Stimulated activated naive B cell treated with anti-CD40 and anti-IgM and Interleukin-4, amounts not matched to agents 10 μg/mL and 1 μg/mL and 100 μg/mL, for 72 hours (primary cell): ENCODE measurements at places on chromosomes 5 and 9.
A peak's percentile ranks its signal among the peaks of the same experiment; 100 is the strongest.

GRCh38 chr5:142753116-142753631, 17.0 kb upstream of the ARHGAP26 start:
- peaks cover 2% of the 10 kb centered on the region for H3K4me1 ChIP-seq
- H3K27ac ChIP-seq: no peak overlapping the region
- DNase-seq: no peak

DNA sequence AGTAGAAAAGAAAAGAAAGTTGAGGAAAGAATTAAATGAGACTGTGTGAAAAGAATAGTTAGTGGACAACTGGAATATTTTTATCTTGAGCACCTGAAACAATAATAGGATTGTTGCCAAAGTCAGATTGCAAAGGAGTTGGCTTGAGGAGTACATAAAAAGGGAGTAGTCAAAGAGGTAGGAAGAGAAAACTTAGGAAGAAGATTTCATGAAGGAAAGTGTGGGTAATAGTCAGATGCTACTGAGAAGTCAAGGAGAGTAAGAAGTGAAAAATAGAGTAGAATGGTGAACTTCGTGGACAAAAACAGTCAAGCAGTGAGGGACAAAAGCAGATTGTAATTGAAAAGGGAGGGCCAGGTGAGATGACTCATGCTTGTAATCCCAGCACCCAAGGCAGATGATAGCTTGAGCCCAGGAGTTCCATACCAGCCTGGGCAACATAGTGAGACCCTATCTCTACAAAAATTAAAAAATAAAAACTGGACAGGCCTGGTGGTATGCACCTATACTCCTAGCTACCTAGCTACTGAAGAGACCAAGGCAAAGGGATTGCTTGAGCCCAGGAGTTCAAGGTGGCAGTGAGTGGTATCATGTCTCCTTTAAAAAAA, 178.9 kb downstream of the NIPBL start:
- peaks cover 26% of the 10 kb centered on the region for H3K36me3 ChIP-seq
- DNase-seq: no peak
- no peaks in the 10 kb centered on the region for H3K27me3 ChIP-seq
- H3K27ac ChIP-seq: no peak overlapping the region
- H3K4me3 ChIP-seq: no peak overlapping the region
- H3K4me1 ChIP-seq: no peaks in the 10 kb centered on the region

GRCh38 chr5:142324136-142324870, 518 bp downstream of the SPRY4 start:
- no peak overlapping the region for H3K27ac ChIP-seq
- H3K27me3 ChIP-seq: peaks cover 81% of the 10 kb centered on the region
- H3K4me3 ChIP-seq: peak overlapping the region; percentile 84
- no peak for DNase-seq
- H3K36me3 ChIP-seq: no peaks in the 10 kb centered on the region

- H3K4me3 ChIP-seq: no peak overlapping the region
- H3K27ac ChIP-seq: no peak overlapping the region
- H3K27me3 ChIP-seq: peaks cover 12% of the 10 kb centered on the region
- no peaks in the 10 kb centered on the region for H3K36me3 ChIP-seq
- no peaks in the 10 kb centered on the region for H3K4me1 ChIP-seq
These were observed 101.4 kb upstream of the SLC1A3 start for GRCh38 chr5:36505021-36505420.

- no peak overlapping the region for H3K4me3 ChIP-seq
- DNase-seq: no peak
- H3K4me1 ChIP-seq: no peaks in the 10 kb centered on the region
- no peak overlapping the region for H3K27ac ChIP-seq
- H3K36me3 ChIP-seq: no peaks in the 10 kb centered on the region
- no peaks in the 10 kb centered on the region for H3K27me3 ChIP-seq
These were observed 190.0 kb downstream of the CDH12 start for GRCh38 chr5:22663134-22663533.

DNA sequence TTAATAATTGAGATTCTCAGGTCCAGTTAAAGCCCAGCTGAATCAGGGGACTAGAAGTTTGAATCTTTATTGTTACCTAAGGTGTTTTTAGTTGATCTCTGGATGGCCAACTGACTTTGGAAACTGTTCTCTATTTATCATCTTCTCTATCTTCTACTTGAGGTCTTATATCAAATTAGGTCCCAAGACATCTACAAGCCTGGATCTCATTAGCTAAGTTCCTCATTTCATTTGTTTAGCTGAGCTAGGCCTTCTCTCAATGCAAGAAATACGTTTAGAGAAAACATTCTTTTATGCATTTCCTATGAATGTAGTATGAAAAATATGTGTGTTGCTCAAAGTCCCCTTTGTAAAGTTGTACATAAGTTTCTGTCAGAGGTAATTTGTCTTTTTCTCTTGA, 196.6 kb downstream of the PTTG1 start:
- DNase-seq: no peak
- no peaks in the 10 kb centered on the region for H3K36me3 ChIP-seq
- peak overlapping the region; percentile 1 for H3K27ac ChIP-seq
- H3K4me1 ChIP-seq: no peaks in the 10 kb centered on the region
- peaks cover 10% of the 10 kb centered on the region for H3K27me3 ChIP-seq

GRCh38 chr5:51326844-51327243, 56.4 kb upstream of the ISL1 start:
- no peak overlapping the region for H3K27ac ChIP-seq
- H3K27me3 ChIP-seq: no peaks in the 10 kb centered on the region
- no peaks in the 10 kb centered on the region for H3K36me3 ChIP-seq
- no peaks in the 10 kb centered on the region for H3K4me1 ChIP-seq
- no peak overlapping the region for H3K4me3 ChIP-seq
- DNase-seq: no peak

DNA sequence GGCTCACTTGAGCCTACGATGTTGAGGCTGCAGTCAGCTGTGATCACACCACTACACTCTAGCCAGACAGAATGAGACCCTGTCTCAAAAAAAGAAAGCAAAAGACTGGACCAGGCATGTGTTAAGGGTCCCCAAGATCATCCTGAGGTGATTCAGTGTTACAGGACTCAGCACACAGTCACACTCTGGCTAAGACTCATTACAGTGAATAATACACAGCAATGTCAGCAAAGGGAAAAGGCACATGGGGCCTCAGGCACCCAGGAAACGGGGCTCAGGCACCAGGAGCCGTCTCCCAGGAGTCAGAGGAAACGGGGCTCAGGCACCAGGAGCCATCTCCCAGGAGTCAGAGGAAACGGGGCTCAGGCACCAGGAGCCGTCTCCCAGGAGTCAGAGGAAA, 39.2 kb upstream of the NRARP start:
- H3K4me3 ChIP-seq: no peak overlapping the region
- H3K27ac ChIP-seq: no peak overlapping the region
- no peaks in the 10 kb centered on the region for H3K4me1 ChIP-seq
- no peaks in the 10 kb centered on the region for H3K27me3 ChIP-seq

DNA sequence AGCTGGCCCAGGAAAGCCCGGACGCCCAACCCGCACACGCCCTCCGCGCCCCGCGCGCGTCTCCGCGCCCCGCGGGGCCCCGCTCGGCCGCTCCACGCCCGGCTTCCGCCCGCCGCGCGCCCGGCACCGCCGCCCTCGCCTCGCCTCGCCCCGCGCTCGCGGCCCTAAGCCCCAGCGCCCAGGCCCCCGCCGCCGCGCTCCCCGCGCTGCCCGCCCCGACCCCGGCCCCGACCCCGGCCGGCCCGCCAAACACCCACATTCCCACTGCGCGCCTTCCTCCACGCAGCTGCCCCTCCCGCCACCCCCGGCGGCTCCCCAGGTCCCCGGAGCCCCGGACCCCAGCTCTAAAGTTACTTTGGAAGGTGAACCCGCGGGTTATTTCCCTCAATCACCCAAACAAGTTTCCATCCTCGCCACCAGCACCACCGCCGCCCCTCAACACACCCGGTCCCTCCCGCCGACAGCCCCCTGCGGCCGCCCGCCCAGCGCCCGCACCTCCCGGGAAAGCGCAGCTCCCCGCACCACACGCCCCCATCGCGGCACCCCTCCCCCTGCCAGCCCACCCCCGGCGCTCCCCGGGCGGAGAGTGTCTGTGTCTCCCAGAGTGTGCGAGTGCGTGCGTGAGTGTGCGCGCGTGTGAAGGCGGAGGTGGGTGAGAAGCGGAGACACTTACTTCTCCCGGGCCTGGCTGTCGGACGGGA, 439 bp downstream of the SSBP2 start:
- H3K4me1 ChIP-seq: peaks cover 37% of the 10 kb centered on the region
- peak overlapping the region; percentile 99 for H3K27ac ChIP-seq
- peak; percentile 8 for DNase-seq
- no peaks in the 10 kb centered on the region for H3K27me3 ChIP-seq

GRCh38 chr5:159048298-159048697, 51.4 kb downstream of the EBF1 start:
- peak overlapping the region; percentile 10 for H3K27ac ChIP-seq
- H3K27me3 ChIP-seq: no peaks in the 10 kb centered on the region
- DNase-seq: no peak
- no peak overlapping the region for H3K4me3 ChIP-seq

- no peak for DNase-seq
- peaks cover 15% of the 10 kb centered on the region for H3K27me3 ChIP-seq
- H3K36me3 ChIP-seq: no peaks in the 10 kb centered on the region
- H3K4me3 ChIP-seq: no peak overlapping the region
These were observed 12.6 kb downstream of the HK3 start for GRCh38 chr5:176886336-176887251.

GRCh38 chr5:150487199-150488061, 20.5 kb upstream of the NDST1 start:
- no peak for DNase-seq
- no peaks in the 10 kb centered on the region for H3K27me3 ChIP-seq
- peaks cover 48% of the 10 kb centered on the region for H3K4me1 ChIP-seq
- peak overlapping the region; percentile 86 for H3K27ac ChIP-seq
- H3K4me3 ChIP-seq: peak overlapping the region; percentile 68
- no peaks in the 10 kb centered on the region for H3K36me3 ChIP-seq

GRCh38 chr5:143585970-143586369, 182.5 kb upstream of the NR3C1 start:
- H3K27ac ChIP-seq: peak overlapping the region; percentile 40
- H3K4me3 ChIP-seq: no peak overlapping the region
- H3K36me3 ChIP-seq: peaks cover 14% of the 10 kb centered on the region
- no peak for DNase-seq

- no peaks in the 10 kb centered on the region for H3K36me3 ChIP-seq
- peaks cover 12% of the 10 kb centered on the region for H3K4me1 ChIP-seq
- H3K4me3 ChIP-seq: no peak overlapping the region
- no peak for DNase-seq
- no peak overlapping the region for H3K27ac ChIP-seq
These were observed 512.2 kb downstream of the ZNF608 start for GRCh38 chr5:124234022-124234769.

GRCh38 chr5:91189480-91190313, 193.4 kb downstream of the ARRDC3 start:
- H3K4me1 ChIP-seq: peaks cover 5% of the 10 kb centered on the region
- H3K27ac ChIP-seq: no peak overlapping the region
- H3K36me3 ChIP-seq: no peaks in the 10 kb centered on the region
- no peak overlapping the region for H3K4me3 ChIP-seq
- H3K27me3 ChIP-seq: peaks cover 5% of the 10 kb centered on the region
- DNase-seq: no peak

GRCh38 chr5:109863752-109864151, 174.0 kb downstream of the MAN2A1 start:
- H3K27ac ChIP-seq: no peak overlapping the region
- peaks cover 7% of the 10 kb centered on the region for H3K4me1 ChIP-seq

DNA sequence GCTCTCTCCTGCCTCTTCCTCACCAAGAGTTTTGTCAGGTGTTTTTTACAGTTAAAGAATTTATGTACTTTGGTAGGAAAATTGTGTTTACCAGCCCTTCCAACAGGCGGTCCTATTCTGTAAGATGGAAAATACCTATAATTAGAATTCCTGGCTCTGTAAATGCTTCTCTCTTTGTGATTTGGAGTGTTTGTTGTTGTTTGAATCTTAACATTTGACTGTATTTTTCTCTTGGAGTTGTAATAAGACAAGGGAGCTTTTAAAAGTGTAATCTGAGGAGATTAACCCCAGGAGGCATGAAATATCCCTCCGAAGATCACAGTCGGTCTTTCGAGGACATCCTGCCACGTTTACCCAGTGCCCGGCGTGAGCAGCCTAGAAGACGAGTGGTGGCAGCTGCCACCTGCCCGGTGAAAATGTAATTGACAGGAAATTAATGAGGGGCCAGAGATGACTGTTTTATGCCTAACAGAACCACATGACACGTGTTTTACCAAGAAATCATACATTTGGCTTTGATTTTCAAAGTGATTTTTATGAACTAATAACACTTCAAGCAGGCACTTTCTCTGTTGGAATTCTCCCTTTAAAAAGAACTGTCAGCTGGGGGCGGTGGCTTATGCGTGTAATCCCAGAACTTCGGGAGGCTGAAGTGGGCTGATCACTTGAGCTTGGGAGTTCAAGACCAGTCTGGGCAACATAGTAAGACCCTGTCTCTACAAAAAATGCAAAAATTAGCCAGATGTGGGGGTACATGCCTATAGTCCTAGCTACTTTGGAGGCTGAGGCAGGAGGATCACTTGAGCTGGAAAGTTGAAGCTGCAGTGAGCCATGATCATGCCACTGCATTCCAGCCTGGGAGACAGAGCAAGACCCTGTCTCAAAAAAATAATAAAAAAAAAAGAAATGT, 20.0 kb downstream of the ANKRD33B start:
- H3K4me1 ChIP-seq: peaks cover 73% of the 10 kb centered on the region
- no peak for DNase-seq
- H3K36me3 ChIP-seq: peaks cover 71% of the 10 kb centered on the region
- peak overlapping the region; percentile 82 for H3K27ac ChIP-seq
- no peaks in the 10 kb centered on the region for H3K27me3 ChIP-seq

GRCh38 chr9:134707031-134707680, 65.6 kb downstream of the COL5A1 start:
- H3K27ac ChIP-seq: no peak overlapping the region
- H3K36me3 ChIP-seq: no peaks in the 10 kb centered on the region
- DNase-seq: no peak
- H3K4me3 ChIP-seq: no peak overlapping the region

DNA sequence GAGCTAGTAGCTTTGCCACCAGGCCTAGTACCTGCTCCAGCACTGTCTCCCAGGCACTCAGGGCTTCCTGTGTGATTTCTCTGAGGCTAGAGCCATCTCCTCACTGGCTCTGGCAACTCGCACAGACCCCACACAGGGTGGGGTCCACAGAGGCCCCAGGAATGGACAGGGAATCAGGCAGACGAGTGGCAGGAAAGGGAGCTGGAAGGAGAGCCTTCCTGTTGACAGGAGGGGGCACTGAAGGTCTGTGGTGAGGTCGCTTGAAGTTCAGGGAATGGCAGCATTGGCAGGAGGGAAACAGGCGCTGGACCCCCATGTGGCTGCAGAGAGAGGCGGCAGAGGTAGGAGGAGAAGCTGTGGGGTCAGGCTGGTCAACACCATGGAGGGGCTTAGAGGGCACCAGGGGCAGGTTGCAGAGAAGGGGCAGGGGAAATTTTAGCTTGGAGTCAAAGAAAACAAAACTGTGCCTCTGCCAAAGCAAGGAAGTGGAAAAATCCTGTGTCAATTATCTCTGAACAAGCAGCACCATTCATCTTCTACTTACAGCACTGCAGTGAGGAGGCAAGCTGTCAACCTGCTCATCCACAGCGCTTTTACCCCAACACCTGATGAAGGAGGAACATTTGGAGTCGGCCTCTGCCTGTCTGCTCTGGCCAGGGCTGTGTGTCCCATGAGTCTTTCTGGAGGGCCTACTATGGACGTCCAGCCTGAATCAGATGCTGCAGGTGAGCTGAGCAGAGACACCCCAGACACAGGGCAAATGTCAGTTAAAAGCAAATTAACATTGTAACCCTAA, 270.2 kb downstream of the FSTL4 start:
- H3K27me3 ChIP-seq: peaks cover 11% of the 10 kb centered on the region
- H3K27ac ChIP-seq: peak overlapping the region; percentile 20
- no peaks in the 10 kb centered on the region for H3K36me3 ChIP-seq
- peaks cover 5% of the 10 kb centered on the region for H3K4me1 ChIP-seq
